ENCODE measurements at places on chromosomes 6 and 20.

- no peak for DNase-seq
These were observed 4.5 kb upstream of the MYT1 start for GRCh38 chr20:64159711-64160110.

GRCh38 chr6:142696123-142697000 is 248.6 kb downstream of the HIVEP2 start:
- DNase-seq = no peak

GRCh38 chr6:5778317-5778857 is 228.3 kb downstream of the NRN1 start:
- no peak for DNase-seq

DNA sequence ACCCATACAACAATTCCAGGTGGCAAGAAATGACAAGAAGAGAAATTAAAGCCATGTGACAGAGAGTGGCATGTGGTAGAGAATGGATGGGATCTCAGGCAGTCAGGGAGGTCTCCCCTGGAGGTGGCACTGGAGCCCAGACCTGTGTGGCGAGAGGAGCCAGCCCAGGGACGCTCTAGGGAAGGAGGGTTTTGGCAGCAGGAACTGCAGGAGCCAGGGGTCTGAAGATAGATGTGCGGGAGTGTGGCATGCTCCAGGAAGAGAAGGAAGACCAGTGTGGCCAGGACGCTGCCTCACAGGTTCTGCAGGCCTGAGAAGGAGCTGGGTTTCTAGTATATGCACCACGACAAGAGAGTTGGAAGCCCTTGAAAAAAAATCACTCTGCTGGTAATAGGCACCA is 45.1 kb downstream of the SPATA2 start:
- DNase-seq = no peak

- no peak for DNase-seq
These were observed 30.8 kb downstream of the GSTA4 start for GRCh38 chr6:52964318-52964717.

- no peak for DNase-seq
These were observed 133.8 kb downstream of the BTBD3 start for GRCh38 chr20:12051206-12052163.

GRCh38 chr20:34216382-34216742 is 24.9 kb upstream of the ASIP start:
- DNase-seq = no peak

DNA sequence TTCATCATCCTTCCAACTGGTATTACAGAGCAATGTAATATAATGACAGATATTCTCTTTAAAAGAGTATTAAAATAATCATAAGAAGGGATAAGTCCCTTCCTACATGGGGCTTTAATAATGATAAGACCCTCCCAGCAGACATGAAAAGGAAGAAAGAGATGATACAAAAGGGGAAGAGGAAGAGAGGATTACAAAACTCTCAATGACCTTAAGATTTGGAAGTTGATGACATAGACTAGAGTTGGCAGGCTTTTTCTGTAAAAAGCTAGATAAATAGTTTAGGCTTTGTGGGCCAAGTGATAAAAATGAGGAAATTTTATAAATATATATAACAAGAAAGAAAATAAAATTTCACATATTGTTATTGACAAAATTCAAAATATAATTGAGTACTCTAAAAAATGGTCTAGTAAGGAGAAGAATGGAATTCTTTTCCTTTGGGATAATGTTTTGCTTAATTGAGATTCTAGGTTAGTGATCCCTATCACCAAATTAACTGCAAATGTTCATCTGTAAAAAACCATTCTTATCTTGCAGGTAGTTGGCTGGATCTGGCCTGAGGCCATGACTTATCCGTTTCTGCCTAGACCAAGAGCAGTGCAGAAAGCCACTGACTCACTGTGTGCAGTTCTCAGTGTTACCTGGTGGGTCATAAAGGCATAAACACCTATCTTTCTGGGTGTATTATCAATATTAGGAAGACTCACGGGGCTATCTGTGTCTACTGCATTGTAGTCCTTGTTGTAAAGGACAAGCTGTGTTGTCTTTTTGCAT is 11.0 kb downstream of the RIPOR2 start:
- DNase-seq = no peak

- no peak for DNase-seq
These were observed 29.0 kb downstream of the SLC12A5 start for GRCh38 chr20:46057856-46058598.

DNA sequence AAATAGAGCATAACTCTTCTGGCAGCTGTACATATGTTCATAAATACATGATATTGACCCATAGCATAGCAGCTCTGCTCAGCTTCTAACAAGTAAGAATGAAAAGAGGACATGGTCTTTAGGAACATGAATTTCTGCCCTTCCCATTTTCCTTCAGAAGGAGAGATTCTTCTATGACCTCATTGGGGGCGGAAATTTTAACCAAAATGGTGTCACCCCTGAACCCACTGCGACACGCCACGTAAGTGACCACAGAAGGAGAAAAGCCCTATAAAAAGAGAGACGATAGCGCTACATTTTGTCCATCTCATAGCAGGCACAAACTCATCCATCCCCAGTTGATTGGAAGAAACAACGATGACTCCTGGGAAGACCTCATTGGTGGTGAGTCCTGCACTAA is at the start of gene IL17A:
Gene IL17A (plus strand): TSS at position 301 of the 400 bp plus-strand sequence. CDS start 57 bp downstream, at position 358.
- DNase-seq = no peak

DNA sequence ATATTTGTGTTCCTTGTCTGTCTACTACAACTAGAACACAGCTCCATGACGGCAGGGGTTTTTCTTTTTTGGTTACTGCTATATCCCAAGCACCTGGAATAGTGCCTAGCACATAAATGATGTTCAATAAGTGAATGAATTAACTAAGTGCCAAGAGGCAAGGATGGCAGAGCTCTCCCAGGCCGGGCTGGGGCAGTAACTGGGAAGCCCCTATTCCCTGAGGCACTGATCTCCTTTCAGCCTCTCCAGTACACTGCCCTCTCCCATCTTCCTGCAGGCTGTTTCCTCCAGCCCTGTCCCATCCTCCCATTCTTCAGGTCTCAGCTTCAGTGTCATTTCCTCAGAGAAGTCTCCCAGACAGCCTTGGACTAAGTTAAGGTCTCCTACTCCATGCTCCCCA is 29.0 kb upstream of the SPDEF start:
- no peak for DNase-seq

GRCh38 chr6:125195526-125195925 is 42.0 kb downstream of the TPD52L1 start:
- no peak for DNase-seq

GRCh38 chr20:3653921-3654320 is 9.3 kb downstream of the GFRA4 start:
- no peak for DNase-seq

GRCh38 chr20:64143018-64143801 is 21.0 kb upstream of the MYT1 start:
- DNase-seq = no peak

- DNase-seq = no peak
These were observed 543.5 kb downstream of the PTPRT start for GRCh38 chr20:42646250-42646649.

GRCh38 chr20:36105711-36106226 is 48.8 kb upstream of the EPB41L1 start:
- no peak for DNase-seq

DNA sequence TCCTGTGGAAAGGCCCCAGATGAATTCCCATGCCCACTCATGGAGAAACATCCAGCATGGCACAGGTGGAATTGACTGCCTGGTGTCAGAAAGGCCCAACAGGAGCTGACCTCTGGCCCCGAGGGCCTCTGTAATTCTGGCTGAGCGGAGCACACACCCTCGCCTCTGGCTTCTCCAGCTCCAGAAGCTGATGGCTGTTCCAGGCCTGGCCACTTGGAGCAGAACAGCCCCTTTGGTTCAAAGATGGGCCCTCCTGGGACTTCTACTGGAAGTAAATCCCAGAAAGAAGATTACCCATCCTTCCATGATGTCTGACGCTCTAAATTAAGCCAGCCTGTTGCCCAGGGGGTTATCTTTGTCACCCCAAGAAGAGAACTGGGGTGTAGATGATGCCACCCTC is 275.1 kb upstream of the CDH4 start:
- no peak for DNase-seq

GRCh38 chr6:152957796-152958195 is 25.0 kb downstream of the FBXO5 start:
- DNase-seq = no peak

- DNase-seq = no peak
These were observed 18.7 kb upstream of the LY86 start for GRCh38 chr6:6569811-6570164.

GRCh38 chr6:158361961-158362669 is 49.9 kb downstream of the TULP4 start:
- no peak for DNase-seq

DNA sequence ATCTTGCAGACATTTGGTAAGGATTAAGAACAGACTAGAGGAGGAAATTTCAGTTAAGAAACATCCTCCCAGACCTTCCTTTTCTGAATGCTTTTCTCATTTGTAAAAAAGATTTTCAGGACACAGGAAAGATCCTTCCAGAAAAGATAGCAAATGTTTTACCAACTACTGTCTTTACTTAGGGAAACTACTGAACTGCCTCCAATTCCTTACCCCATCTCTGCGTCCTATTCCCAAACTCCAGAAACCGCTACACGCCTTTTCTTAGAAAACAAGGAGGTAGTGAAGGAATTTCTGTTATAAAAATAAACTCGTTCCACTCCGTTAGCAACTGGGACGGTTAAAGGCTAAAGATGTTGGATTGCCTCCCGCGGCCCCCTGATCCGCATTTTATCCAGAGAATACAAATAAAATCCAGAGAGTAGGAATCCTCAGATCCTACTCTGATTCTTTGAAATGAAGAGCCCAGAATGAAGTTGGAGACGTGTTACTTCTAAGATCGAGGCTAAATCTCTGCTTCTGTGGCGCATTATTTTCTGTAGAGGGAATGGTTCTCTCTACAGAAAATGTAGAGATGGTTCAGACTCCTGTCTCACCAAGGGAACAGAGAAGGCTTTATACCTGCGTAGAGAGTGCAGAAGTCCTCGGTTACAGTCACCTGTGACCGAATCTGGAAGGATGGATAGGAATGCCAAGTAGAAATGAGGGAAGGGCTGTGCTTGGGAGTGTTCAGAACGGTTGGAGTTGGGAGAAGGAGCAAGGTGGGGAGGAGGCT is 133.0 kb downstream of the GPX5 start:
- no peak for DNase-seq

DNA sequence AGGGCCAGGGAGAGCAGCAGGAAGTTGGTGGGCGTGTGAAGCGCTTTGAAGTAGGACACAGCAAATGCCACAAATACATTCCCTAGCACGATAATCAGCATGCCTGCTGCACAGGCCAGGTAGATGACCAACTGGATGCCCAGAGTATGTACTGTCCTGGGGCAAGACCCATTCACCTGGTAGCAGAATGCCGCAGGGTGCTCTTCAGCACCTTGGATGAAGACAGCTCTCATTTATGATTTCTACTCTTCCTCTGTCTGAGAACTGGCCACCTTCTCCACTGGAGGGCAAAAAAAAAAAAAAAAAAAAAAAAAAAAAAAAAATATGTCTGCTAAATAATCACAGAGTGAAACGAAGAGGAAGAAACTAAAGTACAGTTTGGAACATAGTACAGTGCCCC is at the start of gene TAAR5:
Gene TAAR5 (minus strand): TSS at position 288 of the 400 bp plus-strand sequence. CDS start 55 bp downstream, at position 233.
- no peak for DNase-seq

DNA sequence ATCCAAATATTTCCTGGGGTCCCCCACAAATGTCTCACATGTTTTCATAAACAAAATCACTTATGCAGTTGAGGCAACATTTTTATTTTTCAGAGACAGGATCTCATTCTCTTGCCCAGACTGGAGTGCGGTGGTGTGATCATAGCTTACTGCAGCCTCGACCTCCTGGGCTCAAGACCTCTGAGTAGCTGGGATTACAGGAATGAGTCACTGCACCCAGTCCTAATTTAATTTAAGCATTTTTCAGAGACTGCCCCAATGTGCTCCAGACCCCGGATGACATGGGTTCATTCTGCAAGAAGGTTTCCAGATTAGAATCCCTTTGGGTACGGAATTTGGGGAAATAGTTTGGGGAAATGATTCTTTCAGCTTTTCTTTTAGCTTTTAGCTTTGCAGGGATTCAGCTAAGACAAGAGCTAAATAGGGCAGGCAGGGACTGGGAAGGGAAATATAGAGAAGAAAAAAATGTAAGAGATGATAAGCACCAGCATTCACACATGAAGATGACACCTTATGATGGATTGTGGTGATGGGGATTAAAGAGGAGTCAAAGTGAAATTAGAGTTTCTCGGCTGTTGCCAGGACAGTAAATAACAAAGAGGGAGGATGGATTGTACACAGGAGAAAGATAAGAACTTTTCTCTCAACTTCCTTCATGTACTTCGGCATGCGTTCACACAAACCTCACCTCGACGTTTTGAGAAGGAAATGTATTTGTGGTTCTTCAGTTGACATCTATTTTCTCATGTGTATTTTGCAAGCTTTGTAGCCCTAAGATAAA is 169.4 kb upstream of the TAB2 start:
- no peak for DNase-seq

- no peak for DNase-seq
These were observed 293.9 kb downstream of the THBS2 start for GRCh38 chr6:168959696-168960095.

- no peak for DNase-seq
These were observed 280.1 kb downstream of the TFAP2B start for GRCh38 chr6:51098791-51099190.

- DNase-seq = no peak
These were observed 778.4 kb upstream of the GJE1 start for GRCh38 chr6:141354191-141354955.

DNA sequence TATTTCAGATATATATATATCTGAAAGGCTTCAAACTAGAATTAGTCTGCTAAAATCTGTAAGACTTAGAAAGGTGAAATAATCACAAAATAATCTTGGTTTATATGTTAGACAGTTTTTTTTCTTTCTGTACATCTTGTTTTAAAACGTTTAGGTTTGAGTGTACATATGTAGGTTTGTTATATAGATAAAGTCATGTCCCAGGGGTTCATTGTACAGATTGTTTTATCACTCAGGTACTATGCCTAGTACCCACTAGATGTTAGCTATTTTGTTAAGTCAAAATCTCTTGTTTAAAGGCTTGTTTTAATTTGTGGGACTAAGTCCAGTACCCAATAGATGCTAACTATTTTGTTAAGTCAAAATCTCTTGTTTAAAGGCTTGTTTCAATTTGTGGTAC is 1339.0 kb upstream of the CITED2 start:
- no peak for DNase-seq

- DNase-seq = no peak
These were observed 193.6 kb downstream of the JARID2 start for GRCh38 chr6:15439410-15440025.

- no peak for DNase-seq
These were observed 71.4 kb upstream of the PRSS16 start for GRCh38 chr6:27176096-27176495.

DNA sequence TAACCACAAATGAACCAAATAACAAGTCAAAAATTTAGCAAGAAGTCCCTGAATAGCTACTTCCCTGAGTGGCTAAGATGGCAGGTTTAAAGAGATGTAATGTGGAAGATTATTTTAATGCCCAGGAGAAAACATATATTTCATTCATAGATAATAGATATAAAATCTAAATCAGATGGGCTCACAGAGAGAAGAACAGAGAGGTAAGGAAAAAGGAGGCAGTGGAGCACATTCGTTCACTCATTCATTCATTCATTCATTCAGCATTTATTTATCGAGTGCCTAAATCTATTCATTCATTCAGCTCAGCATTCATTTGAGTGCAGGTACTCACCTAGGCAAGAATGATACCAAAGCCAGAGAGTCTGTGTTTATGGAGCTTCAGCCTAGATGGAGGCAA is 32.1 kb upstream of the IYD start:
- DNase-seq = no peak
